Lung microvascular endothelial cell (primary cell): ENCODE measurements at places on chromosomes 1 and 21.

GRCh38 chr21:29193072-29193471 lies 62.6 kb downstream of the MAP3K7CL start:
- DNase-seq: no peak

DNA sequence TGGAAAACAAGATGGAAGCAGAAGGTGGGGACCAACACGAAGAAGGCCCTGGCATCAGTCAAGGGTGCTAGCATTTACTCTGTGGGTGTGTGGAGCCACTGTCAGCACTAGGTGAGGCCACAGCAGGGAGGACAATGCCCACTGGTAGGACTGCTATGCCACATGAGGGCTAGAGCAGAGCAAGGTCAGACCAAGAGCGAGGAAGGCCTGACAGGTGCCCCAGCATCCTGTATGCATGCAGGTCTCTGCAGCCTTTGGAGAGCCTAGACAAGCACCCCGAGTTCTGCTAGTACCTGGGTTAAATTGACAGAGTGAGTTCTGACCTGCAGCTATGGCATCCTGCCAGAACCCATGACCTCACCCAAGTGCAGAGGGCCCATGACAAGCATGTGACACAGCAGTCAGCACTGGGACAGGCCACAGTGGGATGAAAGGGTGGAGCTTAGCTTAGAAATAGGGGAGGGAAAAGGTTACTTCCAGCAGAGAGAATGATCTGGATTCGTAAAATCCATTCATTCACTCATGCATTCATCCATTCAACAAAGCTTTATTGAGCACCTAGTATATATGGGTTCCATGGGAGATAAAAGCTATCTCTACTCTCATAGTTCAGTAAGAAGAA lies 9.0 kb upstream of the CSF1 start:
- DNase-seq: peak; percentile 74

DNA sequence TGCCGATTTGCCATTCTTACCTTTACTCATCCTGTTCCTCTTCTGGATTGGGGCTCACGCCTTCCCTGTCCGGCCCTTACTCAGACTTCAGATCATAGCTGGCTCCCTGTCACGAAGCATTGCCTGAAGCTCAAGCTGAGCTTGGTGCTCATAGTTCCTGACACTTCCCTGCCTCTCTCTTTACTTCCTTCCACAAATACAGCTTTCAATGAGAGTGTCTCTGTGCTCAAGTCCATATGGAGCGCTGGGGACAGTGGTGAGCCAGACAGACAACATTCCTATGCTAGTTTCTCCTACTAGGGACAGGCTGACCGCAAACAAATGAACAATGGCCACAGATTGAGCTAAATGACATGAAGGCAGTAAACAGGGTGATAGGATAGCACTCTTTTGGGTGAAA lies 38.1 kb downstream of the HHAT start:
- DNase-seq: no peak

DNA sequence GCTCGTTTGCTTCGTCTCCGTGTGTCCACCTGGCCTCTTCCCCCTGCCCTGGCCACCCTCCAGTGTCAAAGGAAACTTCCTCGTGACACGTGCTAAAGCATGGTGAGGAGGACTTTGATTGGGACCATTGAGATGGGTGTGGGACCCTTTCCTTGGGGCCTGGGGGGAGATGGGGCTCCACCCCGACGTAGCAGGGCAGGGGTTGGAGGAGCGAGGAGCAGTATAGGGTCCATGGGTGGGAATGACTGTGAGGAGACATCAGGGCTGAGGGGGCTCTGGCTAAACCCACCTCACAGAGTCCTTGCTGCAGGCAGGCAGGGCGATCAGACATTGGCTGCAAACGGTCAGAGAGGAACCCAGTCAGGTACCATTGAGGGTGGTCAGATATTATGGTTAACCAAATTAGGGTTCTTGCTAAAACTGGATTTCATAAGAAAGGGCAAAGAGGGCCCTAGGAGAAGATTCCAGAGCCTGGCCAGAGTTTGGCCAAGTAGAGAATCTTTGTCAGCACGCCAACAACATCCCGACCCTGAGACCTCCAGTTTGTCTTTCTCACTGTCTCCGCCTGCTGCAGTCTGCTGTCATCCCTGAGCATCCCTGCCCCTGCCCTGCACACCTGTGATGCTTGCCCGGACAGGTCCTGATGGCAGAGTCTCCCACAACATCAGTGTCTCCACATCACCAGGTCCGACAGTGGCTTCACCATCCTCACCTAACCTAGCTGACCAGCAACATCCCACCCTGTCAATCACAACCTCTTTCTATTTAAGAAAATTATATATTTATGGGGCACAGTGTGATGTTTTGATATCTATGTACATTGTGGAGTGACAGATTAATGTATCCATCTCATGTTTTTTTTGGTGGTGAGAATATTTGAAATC lies 8.0 kb downstream of the RNF187 start:
- DNase-seq: no peak

GRCh38 chr1:14259191-14259757 lies 339.2 kb upstream of the KAZN start:
- no peak for DNase-seq

DNA sequence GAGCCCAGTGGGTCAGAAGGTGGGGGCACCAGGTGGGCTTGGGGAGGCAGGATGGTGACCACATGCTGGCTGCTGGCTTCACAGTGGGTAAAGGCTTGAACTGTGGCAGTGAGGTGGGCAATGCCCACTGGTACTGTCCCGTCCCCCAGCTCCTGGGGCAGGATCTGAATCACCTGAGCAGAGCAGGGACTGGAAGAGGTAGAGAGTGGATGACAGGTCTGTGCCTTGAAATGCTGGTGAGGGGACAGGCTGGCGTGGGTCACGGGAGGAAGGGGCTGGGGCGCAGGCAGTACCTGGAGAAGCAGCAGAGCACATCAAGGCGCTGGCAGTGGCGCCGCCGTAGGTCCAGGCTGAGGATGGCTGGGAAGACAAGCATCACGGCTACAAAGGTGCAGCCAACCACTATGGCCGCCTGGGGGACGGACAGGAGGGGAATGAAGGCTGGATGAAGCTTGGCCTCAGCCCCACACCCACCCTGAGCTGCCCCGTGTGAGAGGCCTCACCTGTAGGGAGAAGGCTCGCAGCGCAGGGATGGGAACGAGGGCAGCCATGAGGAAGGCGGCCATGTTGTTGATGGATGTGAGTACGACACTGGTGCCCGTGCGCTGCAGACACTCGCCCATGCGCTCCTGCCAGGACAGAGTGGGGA lies 14.9 kb downstream of the PTCH2 start:
- no peak for DNase-seq

- no peak for DNase-seq
Measured at GRCh38 chr1:88648706-88649105, 35.4 kb upstream of the PKN2 start.

DNA sequence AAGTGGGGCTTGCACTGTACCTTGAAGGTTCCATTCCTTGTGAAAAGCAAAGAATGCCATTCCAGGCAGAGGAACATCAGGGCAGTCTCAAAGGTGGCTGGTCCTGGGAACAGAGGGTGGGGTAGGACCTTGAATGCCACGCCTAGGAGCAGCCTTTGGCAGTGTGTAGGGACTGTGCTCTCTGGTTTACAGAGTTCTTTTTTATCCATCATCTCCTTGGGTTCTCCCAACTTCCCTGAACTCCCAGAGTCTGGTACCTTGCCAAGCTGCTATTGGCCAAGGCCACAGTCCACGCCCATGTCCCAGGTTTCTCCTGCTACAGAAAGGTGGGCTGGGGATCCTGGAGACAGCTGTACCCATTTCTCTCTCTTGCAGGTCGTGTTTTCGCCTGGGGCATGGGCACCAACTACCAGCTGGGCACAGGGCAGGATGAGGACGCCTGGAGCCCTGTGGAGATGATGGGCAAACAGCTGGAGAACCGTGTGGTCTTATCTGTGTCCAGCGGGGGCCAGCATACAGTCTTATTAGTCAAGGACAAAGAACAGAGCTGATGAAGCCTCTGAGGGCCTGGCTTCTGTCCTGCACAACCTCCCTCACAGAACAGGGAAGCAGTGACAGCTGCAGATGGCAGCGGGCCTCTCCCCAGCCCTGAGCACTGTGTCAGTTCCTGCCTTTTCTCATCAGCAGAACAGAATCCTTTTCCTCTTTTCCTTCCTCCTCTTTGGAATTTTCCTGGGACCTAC lies 15.3 kb upstream of the TRNAU1AP start:
- DNase-seq: no peak

DNA sequence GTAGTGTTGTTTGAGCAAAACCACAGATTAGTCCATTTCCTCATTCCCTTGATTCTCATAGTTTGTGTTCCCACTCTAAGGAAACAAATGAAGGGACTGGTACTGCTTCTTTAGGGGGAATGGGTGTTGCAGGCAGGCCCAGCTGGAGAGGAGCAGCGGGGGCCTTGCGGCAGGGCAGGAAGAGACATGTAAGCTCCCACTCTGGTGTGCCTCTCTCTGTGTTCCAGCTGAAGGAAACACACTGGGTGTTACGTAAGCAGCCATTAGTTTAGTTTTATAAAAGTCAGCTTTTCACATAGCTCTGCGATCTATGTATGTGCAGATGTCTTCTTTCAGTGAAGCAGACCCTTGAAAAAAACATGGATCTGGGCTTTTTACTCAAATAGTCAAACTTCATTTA lies 99.5 kb downstream of the CACHD1 start:
- DNase-seq: no peak

DNA sequence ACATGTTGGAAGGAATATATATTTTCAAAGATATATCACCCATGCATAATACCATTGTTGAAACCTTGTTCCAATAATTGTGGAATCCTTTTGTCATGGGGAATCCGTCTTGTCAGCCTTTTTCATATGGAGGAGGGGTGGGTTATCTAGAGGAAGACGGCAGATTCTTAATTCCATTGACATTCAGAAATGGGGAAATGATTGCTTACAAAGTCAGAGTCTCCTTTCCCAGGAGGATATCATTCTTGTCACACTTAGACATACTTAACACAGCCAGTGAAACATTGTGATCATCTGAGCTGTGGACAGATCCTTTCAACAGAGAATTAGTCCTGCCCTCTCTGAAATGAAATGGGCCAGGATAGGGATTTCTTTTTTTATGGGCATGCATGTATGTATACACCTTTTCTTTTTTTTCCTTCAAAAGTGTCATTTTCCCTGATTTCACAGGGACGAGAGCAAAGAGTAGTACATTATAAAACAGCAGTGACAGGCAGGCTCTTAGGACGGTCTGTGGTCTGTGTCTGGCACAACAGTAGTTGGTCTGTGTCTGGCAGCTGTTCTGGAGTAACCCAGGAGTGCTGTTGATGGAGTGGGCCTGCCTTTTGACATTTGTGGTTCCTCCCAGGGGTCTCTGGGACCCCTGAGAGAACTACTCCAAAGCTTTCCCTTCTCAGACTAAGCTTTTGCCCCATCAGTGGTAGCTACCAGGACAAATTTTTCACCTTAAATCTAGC lies 50.1 kb downstream of the VPS13D start:
- no peak for DNase-seq

GRCh38 chr1:234934611-234935033 lies 194.0 kb downstream of the TOMM20 start:
- no peak for DNase-seq

GRCh38 chr1:12040457-12041051 lies 21.3 kb downstream of the MIIP start:
- no peak for DNase-seq

- DNase-seq: no peak
Measured at GRCh38 chr21:26153758-26154157, 16.8 kb downstream of the APP start.
